ENCODE measurements at places on chromosomes 12 and 14.

DNA sequence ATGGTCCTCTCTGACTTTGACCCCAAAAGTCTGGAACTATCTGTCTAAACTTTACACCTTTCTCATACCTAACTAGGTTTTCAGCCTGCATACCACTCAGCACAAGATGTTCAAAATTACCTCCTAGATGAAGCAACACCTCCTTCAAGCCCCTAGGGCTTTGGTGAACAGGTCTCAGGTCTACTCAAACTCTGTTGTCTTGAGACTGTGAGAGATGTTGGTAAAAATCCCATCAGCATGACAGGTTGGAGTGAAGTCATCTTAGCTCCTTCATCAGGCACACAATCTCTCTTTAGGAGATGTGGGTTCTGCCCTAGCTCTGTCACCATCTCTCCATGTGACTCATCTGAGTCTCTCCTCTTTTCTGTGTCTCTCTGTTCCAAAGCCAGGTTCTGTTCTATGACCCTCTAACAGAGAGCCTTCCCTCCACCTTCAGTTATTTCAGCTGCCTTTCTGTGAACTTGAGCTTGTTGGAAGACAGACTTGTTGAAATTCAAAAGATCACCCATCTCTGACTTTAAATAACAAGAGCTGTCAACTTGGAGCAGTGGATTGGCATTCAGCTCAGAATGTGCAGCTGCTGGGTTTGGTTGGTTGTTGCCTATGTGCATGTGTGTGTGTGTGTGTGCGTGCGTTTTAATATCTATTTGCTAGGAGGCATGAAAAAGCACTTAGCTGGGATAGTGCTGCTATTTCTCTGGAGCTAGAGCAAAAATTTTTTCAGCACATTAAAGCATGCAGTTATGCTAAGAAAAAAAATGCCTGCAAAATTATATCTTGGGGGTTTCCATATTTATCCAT, 130.7 kb downstream of the CRACR2A start:
- no peak for DNase-seq

DNA sequence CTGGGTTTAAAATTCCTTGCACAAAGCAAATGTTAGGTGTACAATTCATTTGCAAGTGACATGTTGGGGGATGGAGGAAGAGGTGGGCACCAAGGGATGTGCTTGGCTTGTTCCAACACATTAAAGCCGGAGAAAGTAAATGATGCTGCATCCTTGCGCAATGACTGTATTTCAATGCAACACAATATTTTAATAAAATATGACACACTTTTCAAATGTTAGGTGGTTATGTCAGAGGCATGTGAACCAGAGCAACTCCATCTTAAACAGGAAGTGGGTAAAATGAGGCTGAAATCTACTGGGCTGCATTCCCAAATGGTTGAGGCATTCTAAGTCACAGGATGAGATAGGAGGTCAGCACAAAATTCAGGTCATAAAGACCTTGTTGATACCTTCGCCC, 53.6 kb upstream of the ARHGAP5 start:
- DNase-seq = no peak

GRCh38 chr12:113285679-113286610, 49.0 kb downstream of the SLC8B1 start:
- DNase-seq = no peak

DNA sequence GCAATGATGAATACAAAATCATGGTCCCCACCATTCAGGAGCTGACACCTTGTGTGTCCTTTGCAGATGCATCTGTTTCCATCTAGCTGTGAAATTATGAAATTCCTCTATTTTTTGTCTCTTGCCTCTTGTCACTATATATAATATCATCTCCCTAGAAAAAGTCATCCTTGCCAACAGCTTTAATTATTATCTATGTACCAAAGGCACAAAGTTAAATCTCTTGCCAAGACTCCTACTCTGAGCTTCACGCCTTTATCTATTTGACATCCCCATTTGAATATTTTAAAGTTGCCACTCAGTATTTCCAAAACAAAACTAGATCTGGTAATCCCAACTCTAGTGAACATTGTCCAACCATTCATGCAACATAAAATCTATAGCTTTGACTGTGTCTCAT, 32.0 kb upstream of the PRB2 start:
- DNase-seq = no peak

- no peak for DNase-seq
Observed at GRCh38 chr12:80709811-80710726, 2.6 kb downstream of the MYF6 start.

- DNase-seq = no peak
Observed at GRCh38 chr12:70305794-70306193, 60.3 kb upstream of the KCNMB4 start.

GRCh38 chr12:121026274-121027045, 10.2 kb upstream of the C12orf43 start:
- no peak for DNase-seq

DNA sequence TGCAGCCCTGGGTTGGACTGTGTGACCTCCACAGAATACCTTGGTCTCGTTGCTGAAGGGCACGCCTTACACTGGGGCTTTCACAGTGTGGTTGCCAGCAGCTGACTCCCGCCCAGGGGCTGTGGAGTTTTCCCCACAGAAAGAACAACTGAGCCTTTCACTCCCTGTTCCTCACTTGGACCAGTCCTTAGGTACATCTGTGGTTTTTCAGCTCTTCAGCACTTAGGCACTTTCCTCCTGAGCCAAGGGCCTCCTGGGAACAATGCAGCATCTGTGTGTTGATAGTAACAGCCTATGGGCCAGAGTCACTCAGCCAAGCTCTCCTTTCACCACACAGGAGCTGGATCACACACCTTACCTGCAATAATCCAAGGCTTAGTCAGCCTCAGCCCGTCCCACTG, 25.0 kb downstream of the ERP27 start:
- no peak for DNase-seq

GRCh38 chr12:77151030-77151429, 85.7 kb upstream of the E2F7 start:
- DNase-seq = no peak

GRCh38 chr14:74976264-74977113, 21.1 kb upstream of the PGF start:
- DNase-seq = no peak

- DNase-seq = no peak
Observed at GRCh38 chr14:93832665-93833064, 44.4 kb upstream of the PRIMA1 start.

- no peak for DNase-seq
Observed at GRCh38 chr14:101947577-101947903, 16.8 kb upstream of the DYNC1H1 start.

- DNase-seq = no peak
Observed at GRCh38 chr12:92539976-92540781, 162.6 kb upstream of the PLEKHG7 start.

DNA sequence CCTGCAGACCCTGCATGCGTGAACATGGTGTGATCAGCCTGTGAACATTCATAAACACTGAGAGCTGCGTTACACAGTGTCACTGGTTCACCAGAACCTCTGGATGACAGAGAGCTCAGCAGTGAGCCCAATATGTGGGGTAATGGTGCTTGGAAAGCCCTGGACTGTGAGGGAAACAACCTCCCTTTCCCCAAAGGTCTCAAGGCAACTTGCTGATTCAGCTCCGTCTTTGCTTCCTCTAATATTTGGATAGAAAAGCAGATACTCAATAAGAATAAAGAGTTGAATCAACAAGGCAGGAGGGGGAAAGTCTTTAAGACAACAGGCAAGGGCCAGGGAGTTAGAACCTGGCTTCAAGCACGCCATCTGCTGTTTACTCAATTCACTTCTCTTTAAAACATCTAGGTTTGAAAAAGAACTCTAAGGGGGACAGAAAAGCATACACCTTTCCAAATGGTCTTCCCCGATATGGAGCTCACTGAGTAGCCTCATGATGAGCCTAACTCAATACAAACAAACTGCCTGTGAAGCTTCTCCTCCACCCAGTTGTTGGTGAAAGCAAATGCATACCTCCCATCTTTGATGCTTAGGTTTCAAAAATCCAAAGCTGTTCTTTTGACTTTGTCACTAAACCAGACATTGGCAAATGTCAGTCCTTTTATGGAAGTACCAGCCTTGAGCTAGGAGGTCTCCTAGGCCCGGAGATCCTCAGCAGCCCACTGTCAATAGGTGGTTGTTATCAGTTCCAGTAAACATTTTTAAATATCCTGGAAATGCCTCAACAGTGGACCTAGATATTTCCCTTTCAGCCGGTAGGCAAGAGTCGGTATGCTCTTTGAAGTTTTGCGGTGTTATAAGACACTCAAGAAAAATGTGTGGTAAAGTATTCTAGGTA, 76.1 kb downstream of the SAMD4A start:
- DNase-seq = no peak

DNA sequence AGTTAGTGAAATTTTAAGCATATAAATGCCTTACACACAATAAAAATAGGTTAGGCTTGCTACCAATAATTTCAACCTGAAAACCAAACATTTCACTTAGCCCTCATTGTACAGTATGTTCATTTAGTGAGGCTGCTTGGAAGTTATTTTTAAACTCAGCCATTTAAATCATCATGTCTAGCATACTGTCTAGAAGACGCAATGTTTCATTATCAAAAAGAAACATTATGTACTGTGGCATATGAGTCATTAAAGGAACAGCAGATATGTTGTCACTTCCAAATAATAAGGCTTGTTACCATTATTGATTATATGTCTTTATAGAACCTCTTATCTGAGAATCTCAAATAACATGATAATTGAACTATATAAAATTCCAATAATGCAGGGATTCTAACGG, 304.7 kb downstream of the RMST start:
- DNase-seq = no peak

GRCh38 chr12:11812241-11812585, 162.7 kb downstream of the ETV6 start:
- DNase-seq = no peak

DNA sequence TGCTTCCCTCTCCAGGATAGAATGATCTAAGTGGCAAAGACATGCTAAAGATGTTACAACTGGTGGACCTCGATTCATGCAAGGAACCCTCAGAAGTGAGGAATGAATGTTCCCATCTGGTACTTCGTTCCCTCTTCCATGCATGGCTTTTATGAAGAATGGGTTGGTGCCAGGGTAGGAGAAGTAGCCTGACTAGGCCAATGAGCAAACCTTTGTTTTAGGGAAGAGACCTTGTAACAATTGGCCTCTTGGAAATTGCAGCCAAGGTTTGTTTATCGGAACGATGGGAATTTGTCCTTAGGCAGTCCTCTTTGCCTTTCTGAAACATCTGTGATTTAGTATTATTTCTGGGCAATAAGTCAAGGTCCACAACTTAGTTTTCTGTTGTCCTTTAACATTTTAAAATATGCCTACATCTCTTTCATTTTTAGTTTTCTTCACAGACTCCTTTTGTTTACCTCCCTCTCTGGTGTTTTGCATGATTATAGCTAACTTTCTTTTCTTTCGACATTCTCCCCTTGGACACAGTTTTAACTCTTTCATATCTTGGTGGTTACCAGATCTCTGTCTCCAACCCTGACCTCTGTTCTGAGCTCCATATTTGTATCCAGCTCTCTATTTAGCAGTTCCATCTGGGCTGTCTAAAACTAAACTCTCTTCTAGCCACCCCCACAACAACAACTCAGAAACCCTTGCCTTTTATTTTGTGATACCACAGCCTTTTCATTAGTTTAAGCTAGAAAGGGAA, 70.0 kb downstream of the DIP2B start:
- DNase-seq = no peak

DNA sequence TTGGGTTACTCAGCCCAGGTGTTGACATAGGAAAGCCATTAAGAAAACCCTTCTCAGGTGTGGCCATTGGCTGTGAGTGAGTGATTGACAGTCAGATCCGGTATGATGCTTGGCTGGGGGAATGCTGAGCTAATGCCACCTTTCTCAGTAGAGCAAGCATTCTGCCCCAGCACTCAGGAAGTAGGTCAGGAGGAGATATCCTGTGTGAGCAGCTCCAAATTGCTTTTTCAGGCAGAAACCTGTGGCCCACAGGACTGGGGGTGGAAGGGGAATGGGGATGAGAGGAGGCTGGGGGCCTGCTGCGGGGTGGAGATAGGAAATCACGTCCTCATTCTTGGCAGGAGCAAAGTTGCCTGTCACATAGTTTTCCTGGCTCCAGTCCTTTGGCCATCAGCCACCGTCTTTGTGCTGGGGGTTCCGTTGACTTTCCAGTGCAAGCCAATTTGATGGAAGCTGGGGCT, 55.7 kb downstream of the NINJ2 start:
- no peak for DNase-seq

DNA sequence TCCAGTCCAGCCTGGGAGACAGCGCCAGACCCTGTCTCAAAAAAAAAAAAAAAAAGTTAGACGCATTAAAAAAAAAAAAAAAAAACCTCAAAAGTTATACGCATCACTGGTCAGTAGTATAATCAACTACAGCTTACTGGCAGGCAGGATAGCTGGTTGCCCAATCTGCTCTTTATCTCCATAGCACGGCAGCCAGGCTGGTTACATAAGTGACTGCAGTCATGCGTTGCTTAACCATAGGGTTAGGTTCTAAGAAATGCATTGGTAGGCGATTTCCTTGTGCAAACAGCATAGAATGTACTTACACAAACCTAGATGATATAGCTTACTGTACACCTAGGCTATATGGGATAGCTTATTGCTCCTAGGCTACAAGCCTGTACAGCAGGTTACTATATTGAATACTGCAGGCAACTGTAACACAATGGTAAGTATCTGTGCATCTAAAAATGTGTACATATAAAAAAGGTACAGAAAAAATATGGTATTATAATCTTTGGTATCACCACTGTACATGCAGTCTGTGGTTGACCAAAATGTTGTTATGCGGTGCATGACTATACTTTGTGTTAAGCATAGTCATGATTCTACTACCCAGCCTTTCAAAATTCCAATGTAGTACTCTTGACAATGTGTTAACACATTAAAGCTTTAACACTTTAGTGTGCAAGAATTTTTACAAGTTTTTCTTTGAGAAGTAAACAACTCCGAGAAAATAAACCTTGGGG, 8.1 kb downstream of the L2HGDH start:
- DNase-seq = no peak

DNA sequence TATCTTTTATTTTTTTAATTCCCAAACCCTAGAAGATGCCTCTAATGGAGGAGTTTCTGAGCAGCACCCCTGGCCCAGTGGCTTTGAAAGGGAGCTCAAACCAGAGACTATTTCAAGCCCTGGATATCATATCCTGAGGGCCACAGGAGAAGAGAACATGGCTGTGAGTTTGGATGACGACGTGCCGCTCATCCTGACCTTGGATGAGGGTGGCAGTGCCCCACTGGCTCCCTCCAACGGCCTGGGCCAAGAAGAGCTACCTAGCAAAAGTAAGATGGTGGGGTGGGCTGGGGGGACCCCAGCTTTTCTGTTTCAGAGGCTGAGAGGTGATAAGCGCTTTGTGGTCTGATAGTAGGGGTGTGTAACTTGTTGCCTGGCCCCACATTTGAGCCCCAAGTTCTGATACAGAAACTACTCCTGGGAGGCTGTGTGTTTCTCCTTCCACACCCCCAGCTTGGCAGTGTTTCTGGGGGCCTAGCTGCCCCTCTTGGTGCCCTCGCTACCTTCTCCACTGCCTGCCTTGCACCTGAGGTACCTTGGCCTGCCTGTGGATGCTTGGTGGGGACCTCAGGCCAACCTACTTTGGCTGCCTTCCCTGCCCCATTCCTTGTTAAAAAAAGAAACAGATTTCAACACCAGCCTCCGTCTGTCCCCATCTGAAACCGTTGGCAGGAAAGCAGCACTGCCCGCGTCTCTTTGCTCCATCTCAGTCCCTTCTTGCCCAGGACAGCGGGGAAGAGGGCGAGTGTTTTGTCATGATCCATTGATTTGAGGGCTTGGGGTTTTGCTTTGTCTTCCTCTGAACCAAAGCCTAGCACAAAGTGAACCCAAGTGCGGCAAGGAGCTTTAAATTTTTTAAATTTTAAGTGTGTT, 5.7 kb downstream of the TPCN1 start:
- no peak for DNase-seq
